Activated CD8-positive, alpha-beta memory T cell treated with anti-CD3 and anti-CD28 coated beads for 48 hours (primary cell): ENCODE measurements at places on chromosomes 12 and 14.

DNA sequence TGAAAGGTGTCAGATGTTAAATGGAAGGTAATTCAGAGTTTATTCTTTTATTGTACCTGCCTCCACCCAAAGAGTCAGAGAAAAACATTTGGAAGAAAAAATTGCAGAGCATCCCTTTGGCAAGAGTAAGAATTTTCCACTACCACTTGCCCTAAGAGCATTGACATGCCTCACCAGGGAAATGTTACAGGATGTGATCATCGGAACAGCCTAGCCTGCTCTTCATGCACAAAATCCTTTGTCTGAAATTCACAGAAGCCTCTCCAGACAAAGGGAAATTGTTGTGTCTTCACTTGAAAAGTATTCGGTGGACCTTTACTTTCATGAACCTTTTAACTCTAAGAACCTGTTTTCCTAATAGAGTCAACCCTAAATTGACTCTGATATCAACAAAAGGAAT lies 36.9 kb downstream of the ATP2A2 start:
- no peak for DNase-seq

DNA sequence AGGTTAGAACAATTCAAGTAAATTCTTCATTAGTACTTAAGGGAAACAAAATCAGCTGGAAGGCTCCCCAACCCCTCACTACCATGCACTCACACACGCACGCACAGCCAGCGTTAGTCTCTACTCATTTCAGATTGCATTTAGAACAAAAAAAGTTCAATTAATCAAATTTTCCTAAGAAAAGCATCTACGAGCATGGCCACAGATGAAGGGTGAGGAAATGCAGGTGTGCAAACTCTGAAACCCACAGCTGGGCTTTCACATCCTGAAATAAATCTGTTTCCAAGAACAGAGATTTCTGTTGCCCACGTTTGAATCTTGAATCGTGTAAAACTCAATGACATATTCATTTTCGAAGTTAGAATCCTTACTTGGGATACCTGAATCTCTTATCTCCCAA lies 62.6 kb downstream of the SEL1L start:
- DNase-seq: no peak

GRCh38 chr14:82805892-82806825 lies 1272.5 kb upstream of the SEL1L start:
- DNase-seq: no peak

- peak; percentile 32 for DNase-seq
Measured at GRCh38 chr14:21846227-21846885, 172.7 kb upstream of the OR4E1 start.

DNA sequence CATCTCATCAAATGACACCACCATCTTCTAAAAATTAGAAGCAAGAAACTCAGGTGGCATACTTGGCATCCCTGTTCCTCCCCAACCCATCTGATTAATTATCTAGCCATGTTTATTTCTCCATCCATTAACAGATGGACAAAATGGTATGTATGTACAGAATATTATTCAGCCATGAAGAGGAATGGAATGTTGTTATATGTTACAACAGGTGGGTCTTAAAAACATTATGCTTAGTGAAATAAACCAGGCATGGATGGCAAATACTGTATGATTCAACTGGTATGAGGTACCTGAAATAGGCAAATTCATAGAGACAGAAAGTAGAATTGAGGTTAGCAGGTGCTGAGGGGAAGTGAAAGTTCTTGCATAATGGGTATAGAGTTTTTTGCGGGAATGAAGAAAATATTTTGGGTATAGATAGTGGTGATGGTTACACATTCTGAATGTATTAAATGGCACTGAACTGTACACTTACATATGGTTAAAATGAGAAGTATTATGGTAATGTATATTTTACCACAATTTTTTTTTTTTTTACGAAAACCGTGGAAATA lies 17.5 kb downstream of the YY1 start:
- no peak for DNase-seq

DNA sequence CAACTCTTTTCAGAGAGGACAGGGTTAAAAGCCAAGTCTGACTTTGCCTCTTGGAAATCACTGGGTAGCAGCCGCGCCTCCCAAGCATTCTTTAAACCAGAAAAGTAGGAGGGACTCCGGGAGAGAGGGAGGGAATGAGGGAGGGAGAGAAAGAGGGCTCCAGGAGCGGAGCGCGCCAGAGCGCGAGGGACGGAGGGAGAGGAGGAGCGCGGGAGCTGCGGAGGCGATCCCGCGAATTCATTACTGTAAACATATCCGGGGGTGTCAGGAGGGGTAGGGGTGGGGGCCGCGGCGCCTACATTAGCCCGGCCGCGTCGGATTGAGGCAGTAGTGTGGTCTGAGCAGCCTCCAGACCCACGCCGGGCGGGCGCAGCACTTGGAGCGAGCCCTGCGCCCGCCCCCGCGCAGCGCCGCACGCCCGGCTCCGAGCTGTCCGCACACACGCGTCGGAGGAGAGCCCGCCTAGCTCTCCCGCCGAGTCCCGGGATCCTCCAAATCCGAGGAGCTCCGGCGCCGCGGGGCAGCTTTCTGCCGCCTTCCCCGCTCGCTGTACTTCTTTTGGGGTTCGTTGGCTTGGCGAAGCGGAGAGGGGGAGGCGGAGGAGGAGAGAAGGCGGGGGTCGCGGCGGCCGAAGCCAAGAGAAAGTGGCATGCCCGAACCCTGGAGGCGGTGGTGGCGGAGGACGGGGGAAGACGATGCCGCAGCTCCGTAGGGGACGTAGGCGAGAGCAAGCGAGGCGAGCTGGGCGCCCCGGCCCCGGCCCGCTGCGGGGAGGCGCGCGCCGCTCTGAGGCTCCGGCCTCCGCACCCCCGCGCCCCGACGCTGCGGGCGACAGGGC lies 3.3 kb downstream of the FLRT2 start:
- DNase-seq: no peak

DNA sequence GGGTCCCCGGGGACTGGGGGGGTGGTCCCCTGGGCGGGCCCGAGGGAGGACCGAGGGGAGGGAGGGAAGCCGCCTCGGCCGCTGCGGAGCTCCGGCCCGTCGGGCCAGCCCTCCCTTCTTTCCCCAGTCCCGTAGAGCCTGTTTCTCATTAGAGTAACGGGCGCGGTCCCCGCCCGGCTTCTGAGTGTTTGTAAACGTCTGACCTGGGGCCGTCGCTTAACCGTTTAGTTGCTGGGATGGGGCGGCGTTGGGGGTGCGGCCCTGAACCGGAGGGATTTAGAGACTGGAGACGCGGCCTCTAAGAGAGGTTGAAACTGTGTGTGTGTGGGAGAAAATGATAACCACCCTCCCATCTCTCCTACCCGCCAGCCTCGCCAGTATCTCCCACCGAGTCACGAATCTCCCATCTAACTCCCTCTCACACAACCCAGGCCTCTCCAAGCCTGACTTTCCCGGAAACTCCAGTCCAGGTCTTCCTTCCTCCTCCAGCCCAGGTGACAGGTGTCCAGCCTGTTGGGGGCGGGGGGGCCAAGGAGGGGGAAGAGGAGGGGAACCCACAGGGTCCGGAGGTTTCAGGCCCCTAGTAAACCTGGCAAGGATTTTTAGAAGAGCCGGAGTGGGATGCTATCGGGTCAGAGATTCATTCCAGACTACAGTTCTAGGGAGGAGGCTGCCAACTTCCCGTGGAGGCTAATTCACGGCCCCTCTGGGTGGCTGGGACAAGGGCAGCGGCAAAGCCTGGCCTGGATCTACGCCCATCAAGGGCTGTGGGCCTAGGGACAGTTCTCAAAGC lies 1.1 kb upstream of the NFATC4 start:
- DNase-seq: peak; percentile 16

- no peak for DNase-seq
Measured at GRCh38 chr12:6763380-6763779, 2.8 kb upstream of the PTMS start.

- DNase-seq: no peak
Measured at GRCh38 chr14:71137536-71138447, 230.5 kb downstream of the PCNX1 start.

GRCh38 chr14:32230695-32231280 lies 27.7 kb upstream of the RNU6-8 start:
- no peak for DNase-seq

GRCh38 chr12:10212739-10213131 lies at the start of gene GABARAPL1:
Gene GABARAPL1 (plus strand): TSS chr12:10212877. CDS start chr12:10213130, 253 bp downstream.
- peak; percentile 58 for DNase-seq

GRCh38 chr12:121649819-121650353 lies 19.6 kb downstream of the MORN3 start:
- DNase-seq: no peak

- no peak for DNase-seq
Measured at GRCh38 chr12:5264006-5264405, 167.9 kb upstream of the NTF3 start.

DNA sequence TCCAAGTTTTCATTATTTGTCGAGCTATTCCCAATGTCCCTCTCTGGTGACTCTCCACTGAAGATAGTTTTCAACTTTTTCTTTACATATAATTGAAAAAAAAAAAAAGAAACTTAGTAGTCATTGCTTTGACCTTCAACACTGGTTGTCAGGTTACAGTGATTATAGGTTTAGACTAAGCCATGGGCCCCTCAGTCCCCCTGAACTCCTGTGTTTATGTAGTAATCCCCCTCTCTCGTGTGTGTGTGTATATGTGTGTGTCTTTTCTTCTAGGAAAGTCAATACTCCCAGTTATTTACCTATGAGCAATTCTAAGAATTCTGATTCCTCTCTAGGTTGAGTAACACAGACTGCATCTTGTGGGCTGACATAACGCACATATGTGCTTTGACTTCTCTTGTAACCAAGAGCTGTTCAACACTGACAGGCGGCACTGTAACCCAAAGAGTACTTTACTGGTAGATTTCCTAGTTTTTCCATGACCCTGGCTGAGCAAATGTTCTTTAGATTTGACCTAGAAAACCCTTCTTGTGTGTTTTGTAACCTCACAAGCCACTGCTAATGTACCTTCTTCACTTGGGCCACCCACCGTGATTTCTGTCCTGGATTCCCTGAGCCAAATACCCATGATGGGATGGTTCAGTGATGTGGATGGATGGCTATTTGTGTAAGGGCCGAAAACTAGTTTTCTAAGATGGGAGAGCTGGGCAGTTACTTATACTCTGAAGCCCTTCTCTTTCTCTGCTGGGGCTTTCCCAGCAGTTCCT lies 15.0 kb upstream of the MANSC4 start:
- no peak for DNase-seq

- no peak for DNase-seq
Measured at GRCh38 chr12:53065470-53065869, 13.7 kb downstream of the SPRYD3 start.

DNA sequence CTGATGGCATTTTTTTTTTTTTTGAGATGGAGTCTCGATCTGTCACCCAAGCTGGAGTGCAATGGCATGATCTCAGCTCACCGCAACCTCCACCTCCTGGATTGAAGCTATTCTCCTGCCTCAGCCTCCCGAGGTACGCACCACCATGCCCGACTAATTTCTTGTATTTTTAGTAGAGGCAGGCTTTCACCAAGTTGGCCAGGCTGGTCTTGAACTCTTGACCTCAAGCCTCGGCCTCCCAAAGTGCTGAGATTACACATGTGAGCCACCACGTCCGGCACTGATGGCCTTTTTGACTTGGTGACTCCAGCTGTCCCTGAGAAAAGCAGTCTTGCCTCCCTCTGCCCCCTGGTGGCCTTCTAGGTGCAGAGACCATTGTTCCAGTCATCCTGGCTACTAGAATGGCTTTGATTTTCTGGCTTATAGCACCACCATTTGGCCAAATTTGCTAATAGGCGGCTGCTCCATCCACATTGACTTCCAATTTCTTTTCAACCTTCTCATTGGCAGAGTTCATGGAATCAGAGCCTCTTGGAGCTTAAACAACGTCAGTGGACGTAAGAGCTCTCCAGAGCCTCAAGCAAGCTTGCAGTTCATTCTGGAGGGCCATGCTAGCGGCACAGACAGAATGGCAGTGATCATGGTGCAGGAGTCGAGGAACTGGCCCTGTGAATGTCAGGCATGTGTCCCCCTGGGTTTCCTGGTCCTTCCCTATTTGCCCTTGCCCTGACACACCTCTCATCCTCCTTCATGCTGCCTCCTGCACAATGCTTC lies 25.4 kb upstream of the EIF4B start:
- DNase-seq: peak; percentile 41

- DNase-seq: no peak
Measured at GRCh38 chr12:132488127-132489077, 1.5 kb upstream of the FBRSL1 start.

DNA sequence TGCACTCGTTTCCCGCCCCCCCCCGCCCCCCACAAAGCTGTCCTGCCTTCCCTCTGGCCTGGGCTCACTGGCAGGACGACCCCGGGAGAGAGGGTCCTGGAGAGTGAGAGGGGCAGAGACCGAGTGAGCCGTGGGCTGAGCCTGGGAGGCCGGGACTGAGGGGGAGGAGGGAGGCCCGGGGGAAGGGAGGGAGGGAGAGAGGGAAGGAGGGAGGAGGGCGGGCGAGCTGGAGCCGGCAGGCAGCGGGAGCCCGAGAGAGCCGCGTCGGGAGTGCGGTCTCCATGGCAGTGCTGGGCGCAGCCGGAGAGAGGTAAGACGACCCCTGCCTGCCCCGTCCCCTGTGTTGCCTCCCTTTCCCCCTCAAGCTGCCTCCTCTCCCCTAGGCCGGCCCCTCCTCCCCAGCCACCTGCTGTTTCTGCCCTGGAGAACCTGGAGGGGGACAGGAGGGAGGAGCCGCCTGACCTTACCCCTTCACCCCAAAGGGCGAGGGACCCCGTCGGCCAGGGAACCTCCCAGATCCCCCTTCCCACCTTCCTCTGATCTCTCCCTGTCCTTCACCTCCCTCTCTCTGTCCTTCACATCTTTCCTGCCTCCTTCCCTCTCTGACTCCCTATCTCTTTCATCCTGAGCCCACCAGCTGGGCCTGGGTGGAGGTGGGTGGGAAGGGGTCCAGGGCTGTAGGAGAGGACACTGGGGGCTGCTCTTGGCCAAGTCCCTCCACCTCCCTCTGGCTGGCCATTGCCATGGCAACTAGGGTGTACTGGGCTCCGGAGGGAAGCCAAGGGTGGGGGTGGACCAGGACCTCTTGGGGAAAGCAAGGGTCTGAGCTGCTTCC lies at the start of gene GPR162:
Gene GPR162, plus strand, starts transcription at position 231 of the 835 bp plus-strand sequence. CDS start 2,078 bp downstream, outside the sequence.
- no peak for DNase-seq
